ENCODE measurements at places on chromosomes 4 and X.

- no peak for DNase-seq
These were observed 187.0 kb downstream of the UGT8 start for GRCh38 chr4:114785570-114785969.

DNA sequence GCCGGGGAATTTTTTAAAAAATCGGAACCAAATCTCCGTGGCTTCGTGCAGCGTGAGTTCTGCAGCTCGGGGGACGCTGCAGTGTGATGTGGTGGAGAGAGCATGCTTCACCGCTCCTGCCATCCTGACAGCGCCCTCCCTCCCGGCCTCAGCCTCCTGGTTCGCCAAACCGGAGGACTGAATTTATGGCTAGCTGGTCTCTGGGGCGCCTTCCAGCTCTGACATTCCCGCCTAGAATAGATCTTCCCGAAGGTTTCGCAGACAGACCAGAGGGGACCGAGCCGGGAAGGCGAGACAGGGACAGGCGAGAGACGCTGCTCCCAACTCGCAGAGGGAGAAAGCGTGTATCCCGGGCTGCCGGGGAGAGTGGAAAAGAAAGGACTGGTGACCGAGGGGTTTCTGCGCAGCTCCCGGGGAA lies 25.9 kb downstream of the HOPX start:
- no peak for DNase-seq

GRCh38 chrX:139842326-139843185 lies 90.3 kb downstream of the ATP11C start:
- no peak for DNase-seq

DNA sequence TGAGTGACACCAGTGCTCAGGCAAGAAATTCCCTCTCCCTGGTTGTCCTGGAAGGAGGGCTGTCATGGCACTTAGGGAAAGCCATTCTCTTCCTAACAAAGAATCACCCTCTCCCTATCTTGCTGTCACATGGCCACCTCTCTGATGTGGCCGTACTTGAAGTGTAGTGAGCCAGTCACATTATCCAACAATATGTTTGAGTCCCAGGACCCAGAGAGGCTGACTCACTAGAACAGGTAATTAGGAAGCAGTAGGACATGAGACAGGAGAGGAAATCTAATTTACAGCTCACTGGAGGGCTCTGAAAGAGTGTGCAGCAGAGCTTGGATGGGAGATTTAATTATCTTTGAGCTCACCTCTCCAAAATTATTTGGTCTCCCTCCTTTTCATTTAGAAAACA lies 299.1 kb downstream of the ARHGAP24 start:
- no peak for DNase-seq

GRCh38 chrX:39309721-39310152 lies 508.5 kb downstream of the MID1IP1 start:
- peak; percentile 1 for DNase-seq

DNA sequence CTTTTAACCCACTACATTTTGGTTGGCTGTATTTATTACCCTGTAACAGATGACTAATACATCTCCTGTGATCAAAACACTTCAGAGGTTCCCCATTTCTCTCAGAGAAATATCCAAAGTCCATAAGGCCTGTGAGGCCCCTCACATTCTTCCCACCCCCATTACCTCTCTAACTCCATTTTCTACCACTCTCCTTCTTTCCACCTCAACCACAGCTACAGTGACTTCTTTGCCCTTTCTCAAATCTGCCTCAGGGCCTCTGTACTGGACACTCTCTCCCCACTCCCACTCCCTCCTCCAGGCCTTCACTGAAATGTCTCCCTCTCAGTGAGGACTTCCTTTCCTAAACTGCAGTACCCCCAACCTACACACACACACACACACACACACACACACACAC lies 8.4 kb upstream of the TMEM144 start:
- DNase-seq, result no peak

GRCh38 chrX:39560271-39560670 lies 537.5 kb downstream of the BCOR start:
- DNase-seq, result no peak

GRCh38 chrX:69038816-69039215 lies 126.4 kb downstream of the PJA1 start:
- DNase-seq, result no peak

DNA sequence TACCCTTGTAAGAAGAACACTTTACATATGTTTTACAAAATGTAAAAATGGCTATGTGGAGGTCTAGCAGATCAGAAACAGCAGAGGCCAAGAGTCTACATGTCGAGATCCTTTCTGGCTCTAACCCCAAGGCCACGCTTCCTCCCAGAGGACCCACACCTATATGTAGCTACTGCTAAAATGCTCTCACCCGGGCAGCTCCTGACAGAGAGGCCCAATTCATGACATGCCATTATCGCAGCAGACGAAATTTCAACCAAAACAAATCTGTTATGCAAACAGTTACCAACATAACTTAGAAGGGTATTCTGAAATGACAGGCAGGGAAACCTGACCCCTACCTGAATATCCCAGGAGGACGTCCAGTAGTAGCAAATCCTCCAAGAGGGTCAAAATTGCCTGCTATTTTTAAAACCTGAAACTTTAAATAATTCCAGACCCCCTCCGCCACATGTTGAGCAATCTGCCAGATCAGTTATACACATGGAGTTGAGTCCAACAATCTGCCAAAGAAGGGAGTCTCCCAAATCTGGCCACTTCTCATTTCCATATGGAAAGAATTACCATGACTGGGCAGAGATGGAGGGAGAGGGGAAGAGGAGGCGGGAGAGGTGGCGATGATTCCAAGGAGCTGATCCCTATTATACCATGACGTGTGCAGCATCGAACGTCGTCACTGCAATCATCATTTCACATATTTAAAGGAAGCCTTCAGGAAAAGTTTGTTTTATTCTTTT lies 192.9 kb upstream of the TBL1X start:
- DNase-seq, result no peak

- no peak for DNase-seq
These were observed 203.0 kb upstream of the GEMIN8 start for GRCh38 chrX:14232688-14233087.

DNA sequence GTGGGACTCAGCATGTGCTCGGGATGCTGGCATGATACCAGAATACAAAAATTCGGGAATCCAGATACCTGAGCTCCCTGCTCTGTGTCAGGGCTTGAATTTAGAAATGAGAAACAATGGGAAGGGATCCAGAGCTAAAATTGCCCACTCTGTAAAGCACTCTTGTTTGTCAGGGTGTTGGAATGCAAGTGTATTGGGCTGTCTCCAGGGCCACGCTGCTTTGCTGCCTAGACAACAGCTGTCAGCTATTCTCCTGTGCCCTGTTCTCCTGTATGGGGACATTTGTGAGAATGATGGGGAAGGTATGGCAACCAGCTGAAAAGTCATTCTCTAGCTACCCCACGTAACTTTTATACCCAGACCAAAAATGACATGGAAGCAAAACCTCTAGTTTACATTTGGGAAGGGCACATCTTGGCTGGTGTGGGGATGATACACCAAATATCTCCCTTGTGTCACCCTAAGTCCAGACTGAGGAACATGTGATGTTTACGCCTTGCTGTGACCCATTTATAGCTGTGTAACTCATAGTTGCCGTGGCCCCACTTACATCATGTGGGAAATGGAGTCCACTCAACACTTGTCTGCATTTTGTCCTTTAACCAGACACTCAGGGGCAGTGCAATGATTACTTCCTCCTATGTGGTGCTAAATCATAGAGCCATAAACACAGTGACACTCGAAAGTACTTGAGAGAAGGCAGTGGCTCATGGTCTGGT lies 46.6 kb downstream of the SMPX start:
- DNase-seq, result no peak

DNA sequence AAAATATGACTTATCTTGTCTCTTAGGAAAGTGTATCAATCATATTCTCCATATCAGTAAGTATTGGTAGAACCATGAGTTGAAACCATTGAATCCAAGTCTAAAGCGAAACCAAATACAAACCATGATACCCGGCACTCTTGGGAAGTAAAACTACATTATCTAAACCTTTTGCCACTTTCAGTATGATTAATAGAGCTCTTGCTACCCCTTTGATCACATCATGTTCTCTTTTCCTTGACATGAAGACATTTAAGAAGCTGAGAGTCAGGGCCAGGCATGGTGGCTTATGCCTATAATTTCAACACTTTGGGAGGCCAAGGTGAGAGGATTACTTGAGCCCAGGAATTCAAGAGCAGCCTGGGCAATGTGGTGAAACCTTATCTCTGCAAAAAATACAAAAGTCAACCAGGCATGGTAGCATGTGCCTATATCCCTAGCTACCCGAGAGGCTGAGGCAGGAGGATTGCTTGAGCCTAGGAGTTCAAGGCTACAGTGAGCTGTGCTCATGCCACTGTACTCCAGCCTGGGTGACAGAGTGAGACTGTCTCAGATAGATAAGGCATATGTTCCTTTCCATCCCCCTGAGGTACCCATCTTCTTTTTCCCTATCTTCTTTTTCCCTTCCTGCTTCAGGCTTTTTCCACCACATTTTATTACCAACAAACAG lies 45.4 kb downstream of the CEP135 start:
- DNase-seq, result no peak

- DNase-seq, result no peak
These were observed 989 bp upstream of the PCDH10 start for GRCh38 chr4:133147921-133148689.

DNA sequence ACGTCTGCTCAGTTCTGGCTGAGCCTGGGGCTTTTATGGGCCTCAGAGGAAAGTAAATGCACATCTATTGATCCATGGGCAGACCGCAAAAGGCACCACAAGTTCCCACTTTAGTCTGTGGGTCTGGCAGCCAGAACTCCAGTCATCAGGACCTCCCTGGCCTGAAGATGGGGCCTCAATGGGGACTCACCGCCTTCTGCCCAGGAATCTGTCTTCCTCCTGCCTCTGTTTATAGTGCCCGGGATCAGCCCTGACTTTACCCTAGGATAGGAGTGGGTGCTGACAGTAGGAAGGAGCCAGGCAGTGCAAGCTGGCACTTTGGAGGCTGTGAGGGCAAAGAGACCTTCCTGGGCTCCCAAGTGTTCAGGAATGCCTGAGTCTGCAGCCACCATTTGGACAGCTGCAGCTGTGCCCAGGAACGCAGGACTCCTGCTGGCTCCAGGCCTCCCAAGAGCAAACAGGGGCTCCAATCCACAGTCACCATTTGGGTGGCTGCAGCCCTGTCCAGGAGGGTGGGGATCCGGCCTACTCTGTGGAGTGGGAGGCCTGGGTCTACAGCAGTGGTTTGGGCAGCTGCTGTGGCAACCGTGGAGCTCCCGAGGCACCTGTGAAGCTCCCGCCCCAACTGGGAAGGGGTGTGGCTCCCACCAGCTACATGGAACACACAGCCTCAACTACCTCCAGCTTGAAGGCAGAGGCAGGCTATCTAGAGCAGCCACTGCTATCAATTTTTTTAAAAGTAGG lies 1440.9 kb upstream of the ADGRL3 start:
- no peak for DNase-seq

- peak; percentile 38 for DNase-seq
These were observed 895 bp downstream of the SMIM14 start for GRCh38 chr4:39637586-39638353.

DNA sequence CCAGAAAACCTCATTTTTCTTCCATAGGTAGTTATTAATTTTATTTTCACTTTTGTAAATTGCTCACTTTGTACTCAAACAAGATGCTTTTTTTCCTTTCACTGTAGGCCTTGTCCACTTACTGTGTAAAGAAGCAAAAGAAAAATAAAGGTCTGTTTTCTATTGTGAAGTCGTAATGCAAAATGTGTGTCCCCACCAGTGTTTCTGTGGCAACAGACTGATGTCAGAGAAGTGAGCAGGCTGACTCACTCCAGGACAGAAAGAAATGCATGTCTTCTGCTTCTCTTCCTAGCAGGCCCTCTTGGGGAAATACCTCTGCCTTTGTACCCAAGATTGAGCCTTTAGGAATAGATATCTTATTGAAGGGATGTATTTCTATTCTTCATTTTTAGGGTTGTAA lies 30.3 kb downstream of the INPP4B start:
- DNase-seq, result peak; percentile 19

GRCh38 chrX:22742174-22742573 lies 257.6 kb upstream of the DDX53 start:
- no peak for DNase-seq

GRCh38 chr4:42871671-42872290 lies 20.7 kb upstream of the GRXCR1 start:
- DNase-seq, result no peak

DNA sequence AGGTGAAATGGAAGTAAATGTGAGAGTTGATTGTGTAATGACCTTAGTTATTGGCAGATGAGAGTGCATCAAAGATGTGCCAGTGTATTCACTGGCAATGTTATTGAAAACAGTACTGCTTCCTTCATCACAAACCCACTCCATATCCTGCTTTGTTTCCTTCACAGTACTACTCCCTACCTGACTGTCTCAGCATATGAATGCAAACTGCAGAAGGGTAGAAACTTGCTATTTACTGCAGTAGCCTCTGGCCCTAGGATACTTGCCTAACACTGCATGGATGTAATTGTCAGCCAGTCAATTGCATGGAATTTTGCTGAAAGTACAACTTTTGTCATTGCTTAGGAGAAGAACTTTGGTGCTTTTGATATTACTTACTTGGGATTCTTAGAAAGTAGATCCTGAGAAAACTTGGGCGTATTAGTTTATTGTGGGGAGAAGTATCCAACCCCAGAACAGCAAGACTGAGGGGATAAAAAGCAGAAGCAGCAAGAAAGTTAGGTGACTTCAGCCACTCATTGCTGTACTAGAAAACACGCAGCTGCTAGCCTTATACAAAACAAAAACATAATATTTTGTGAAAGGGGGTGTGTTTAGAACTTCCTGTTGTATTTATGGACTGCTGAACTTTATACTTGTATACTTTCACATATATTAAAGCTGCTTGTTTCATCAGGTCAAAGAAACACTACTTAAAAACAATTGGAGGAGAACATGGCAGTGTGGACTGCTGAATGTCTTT lies 219.0 kb downstream of the CCNG2 start:
- no peak for DNase-seq

Measured in astrocyte of the cerebellum (primary cell).